Cortex of kidney (tissue), 1 donor: ENCODE measurements at places on chromosomes 11 and 22.

DNA sequence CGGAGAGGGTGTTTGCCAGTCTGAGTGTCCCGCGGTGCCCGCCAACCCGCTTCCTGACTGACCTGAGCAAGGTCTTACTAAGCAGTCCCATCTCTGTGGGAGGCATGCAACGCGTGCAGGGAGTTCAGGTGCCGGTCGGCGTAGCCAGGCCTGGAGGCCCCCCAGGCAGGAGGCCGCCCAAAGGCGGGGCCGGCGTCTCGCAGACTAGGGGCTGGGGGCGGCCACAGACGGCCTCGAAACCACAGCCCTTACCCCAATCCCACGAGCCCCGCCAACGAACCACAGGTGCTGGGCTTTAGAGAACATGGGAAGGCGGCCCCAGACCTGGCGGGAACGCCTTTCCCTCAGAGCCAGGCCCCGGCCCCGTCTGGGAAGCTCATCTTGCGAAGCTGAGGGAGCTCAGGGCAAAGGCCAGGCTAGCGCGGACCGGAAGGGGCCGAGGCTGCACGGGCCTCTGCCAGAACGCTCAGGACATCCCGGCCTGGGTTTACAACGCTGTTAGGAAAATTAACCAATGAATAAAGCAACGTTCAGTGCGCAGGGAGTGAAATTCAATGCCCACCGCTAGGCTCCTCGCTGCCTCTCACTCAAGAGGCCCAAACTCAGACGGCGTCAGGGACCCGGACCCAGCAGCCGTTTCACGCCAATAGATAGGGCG lies 2.1 kb upstream of the MTFP1 start:
- DNase-seq: no peak

GRCh38 chr22:30232716-30233218 lies 13.8 kb downstream of the LIF start:
- DNase-seq: no peak

- no peak for DNase-seq
Measured at GRCh38 chr11:24679821-24680351, 183.0 kb downstream of the LUZP2 start.

- no peak for DNase-seq
Measured at GRCh38 chr11:33437529-33437928, 180.3 kb downstream of the HIPK3 start.

GRCh38 chr11:111347723-111348115 lies 31.4 kb downstream of the POU2AF1 start:
- DNase-seq: no peak

DNA sequence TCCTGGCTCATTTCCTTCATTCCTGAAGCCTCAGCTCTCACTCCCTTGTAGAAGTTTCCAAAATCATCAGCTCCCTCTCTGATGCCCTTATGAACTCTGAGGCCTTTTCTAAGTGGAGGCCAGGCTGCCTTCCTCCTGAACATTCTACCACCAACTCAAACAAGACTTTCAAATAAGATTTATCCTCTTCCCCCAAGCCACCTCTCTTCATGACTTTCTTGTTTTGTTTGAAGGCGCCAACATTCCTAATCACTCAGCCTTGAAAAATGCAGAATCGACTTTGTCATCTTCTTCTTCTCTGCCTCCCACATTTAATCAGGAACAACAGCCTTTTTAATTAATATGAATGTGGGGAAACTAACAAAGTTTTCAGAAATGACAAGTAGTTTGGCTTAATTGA lies 927.9 kb downstream of the OPCML start:
- DNase-seq: no peak

DNA sequence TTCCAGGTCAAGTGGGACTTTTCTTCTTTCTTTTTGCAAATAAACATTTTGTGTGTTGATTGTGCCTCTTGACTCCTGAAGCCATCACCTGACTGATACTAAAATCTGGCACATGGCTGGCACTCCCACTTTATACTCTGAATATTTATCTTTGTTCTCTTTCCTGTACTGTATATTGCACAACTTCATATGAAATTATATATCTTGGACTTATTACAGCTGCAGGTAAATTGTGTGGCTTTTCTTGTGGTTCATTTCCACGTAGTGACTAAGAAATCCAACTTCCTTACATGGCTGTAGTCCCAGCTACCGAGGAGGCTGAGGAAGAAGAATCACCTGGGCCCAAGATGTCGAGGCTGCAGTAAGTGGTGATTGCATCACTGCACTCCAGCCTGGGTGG lies 23.7 kb upstream of the OR5B12 start:
- DNase-seq: no peak

GRCh38 chr11:118042796-118043195 lies 34.1 kb upstream of the TMPRSS4 start:
- no peak for DNase-seq

- no peak for DNase-seq
Measured at GRCh38 chr11:77446911-77447629, 26.8 kb downstream of the PAK1 start.

GRCh38 chr11:11422411-11423128 lies 69.5 kb upstream of the CSNK2A3 start:
- DNase-seq: no peak

DNA sequence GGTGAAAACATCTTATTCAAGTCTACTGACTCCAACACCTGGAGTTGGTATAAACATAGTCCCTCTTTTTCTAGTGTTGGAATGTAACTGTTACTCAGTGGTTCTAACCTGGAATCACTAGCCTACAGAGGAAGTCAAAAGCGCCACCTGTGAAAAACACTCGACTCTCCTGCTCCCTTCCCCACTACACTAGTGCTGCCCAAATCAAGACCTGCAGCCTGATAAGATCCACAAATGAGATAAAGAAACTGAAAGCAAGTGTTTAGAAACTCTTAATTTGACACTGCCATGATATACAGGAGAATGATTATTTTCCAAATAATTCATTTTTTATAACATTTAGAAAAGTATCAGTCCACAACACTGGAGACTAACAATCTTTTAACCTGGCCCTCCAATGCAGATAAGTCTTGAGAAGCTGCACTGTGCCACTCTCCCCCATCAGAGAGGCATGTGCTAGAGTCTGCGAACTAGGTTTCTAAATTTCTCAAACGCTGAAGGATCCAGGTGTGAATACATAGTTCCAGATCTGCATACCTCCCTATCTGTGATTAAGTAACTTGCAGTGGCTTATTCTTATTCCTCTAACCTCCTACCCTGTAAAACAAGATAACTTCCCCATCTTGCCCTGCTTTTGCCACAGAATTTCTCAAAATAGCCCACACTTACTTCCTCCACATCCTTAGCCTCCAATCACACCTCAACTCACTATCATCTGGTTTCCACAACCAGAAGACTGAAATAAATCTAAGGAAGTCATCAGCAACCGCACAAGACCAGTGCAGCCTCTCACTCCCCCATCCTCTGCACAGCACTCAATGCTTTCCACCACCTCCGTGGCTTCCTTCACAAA lies 88.1 kb downstream of the RRAS2 start:
- DNase-seq: no peak

DNA sequence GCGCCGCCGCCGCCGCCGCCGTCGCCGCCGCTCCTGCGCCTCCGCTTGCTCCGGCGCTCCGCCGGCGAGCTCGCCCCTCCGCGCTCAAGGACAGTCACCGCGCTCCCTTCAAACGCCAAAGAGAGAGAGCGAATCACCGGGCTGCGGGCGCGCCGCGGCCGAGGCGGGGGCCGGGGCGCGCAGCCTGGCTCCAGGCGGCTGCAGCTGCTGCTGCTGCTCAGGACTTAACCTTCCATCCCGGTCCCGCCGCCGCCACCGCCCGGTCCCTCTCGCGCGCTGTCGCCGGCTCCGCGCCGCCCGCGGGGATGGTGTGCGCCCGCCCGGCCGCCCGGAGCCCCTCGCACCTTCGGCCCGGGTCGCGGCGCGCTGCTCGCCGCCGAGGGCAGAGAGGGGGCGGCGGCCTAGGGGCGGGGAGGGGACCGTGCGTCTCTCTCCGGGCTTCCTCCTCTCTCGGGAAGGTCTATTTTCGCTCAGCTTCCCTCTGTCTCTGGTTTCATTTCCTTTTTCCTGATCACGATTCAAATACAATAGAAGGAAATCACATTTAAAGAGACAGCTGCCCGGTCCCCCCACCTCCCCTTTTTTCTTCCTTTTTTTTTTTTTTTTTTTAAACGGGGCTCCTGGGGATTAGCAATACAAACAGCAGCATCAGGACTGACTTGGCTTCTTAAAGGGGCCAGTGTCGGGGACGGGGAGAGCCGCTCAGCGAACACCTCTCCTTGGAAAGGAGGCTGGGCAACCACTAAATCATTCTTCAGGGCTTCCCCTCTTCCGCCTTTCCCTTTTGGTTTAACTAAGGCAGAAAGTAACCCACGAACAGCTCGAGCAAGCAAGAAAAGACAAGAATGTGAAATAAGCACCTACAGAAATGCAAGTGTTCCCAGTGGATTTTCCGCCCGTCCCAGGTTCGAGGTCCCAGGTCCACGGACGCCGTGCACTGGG lies 22.1 kb downstream of the LMO2 start:
- DNase-seq: no peak

DNA sequence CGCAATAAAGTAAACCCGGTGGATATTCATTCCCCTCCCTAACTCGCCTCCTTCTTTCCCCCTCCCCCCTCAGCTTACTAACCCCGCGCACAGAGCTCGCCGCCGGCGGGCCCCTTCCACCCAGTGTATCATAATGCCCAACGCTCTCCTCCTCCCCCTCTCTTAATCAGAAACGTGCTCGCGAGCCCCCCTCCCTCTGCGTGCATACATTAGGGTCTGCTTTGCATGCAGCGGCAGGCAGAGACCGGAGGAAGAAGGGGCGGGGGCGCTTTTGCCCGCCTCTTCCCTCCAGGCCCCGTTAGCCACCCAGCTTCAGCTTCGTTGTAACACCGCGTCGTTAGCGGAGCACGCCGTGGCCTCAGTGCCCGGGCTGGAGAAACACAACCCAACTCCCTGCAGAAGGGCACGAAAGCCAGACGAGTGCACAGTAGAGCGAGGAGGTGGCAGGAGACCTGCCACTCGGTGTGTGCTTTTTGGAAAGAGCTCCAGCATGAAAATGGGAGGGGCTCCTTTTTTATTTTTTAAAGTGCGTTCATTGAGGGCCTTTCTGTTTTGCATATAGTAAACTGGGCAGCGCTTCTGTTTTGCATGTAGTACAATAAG lies 901 bp upstream of the KMT2A start:
- DNase-seq: no peak

GRCh38 chr11:132987936-132988335 lies 544.4 kb downstream of the OPCML start:
- no peak for DNase-seq

- no peak for DNase-seq
Measured at GRCh38 chr11:17548444-17548843, 1.4 kb downstream of the OTOG start.

GRCh38 chr11:62502030-62502730 lies 44.4 kb downstream of the AHNAK start:
- no peak for DNase-seq

- DNase-seq: no peak
Measured at GRCh38 chr11:67673902-67674301, 521 bp downstream of the ALDH3B2 start.

DNA sequence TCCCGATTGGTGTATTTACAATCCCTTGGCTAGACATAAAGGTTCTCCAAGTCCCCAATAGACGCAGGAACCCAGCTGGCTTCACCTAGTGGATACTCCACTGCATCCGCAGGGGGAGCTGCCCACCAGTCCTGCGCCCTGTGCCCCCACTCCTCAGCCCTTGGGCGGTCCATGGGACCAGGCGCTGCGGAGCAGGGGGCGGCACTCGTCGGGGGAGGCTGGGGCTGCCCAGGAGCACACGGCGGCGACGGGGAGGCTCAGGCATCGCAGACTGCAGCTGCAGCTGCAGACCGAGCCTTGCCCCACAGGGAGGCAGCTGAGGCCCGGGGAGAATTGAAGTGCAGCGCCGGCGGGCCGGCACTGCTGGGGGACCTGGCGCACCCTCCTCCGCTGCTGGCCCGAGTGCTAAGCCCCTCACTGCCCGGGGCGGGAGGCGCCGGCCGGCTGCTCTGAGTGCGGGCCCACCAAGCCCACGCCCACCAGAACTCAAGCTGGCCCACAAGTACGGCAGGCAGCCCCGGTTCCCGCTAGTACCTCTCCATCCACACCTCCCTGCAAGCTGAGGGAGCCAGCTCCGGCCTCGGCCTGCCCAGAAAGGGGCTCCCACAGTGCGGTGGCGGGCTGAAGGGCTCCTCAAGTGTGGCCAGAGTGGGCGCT lies 12.2 kb upstream of the SIK3 start:
- no peak for DNase-seq

DNA sequence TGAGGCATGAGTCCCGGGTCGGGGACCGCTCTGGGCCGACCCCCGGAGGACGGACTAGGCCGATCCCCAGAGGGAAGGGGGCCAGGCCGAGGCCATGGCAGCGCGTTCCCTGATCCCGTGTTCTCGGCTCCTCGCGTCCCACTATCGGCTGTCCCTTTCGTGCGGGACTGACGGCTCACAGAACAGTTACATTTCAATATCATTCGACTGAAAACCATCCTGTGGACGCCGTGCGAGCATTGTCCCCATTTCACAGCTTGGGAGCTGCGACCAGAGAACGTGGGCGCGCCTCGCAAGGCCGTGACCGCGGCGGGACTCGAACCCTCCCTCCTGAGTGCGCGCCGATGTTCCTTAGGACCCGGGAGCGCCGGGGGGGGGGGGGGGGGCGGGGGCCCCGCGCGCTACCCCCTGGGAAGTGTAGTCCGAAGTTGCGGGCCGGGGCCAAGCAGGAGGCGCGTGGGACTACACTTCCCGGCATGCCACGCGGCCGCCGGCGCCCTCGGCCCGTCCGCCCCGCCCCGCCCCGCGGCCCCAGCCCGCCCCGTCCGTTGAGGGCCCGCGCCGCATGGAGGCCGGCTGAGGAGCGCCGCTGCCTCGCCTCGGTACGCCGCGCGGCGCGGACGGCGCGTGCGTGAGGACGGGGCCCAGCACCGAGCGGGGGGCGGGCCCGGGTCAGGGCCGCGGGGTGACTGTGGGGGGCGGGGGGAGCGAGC lies at the start of gene TRABD:
Gene TRABD (plus strand): TSS at position 539 of the 713 bp plus-strand sequence. CDS start 7,148 bp downstream, outside the sequence.
- peak; percentile 63 for DNase-seq

DNA sequence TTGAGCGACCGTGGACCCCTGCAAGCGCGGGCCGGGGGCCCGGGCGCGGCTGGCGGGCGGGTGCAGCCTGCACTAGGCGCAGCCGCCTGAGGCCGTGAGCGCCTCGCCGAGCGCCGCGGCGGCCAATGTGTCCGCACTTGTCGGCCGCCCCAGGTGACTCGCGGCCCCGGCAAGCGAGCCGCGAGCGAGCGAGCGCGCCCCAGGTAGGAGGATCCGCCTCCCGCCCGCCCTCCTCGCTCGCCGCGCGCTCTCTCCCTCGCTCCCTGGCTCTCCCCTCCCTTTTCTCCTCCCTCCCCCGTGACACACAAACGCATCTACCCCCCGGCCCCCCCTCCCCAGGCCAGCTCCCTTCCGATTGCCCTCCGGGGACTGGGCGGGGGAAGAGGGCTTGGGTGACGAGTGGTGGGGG lies at the start of gene WNT7B:
Gene WNT7B (minus strand): TSS at position 160 of the 409 bp plus-strand sequence. CDS start 408 bp downstream, outside the sequence.
- no peak for DNase-seq

DNA sequence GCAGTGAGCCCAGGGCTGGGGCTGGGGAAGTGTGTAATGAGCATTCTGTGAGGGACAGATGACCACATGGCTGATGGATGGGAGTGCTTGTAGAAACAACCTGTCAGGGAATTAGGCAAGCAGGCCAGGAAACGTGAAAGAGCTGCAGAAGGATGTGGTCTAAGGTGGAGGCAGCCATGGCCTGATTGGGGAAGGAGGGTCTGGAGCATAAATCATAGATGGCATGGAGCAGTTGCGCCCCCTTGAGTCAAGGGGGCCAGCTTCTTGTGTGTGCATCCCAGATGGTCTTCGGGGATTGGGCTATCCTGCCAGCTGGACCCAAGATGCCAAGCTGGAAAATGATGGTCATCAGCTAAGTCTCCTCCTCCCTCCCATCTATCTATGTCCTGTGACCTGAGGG lies 119.4 kb upstream of the CLPB start:
- DNase-seq: no peak
